Left renal cortex interstitium (tissue), 4 donors: ENCODE measurements at places on chromosomes 4 and X.
A peak's percentile ranks its signal among the peaks of the same experiment; 100 is the strongest.

DNA sequence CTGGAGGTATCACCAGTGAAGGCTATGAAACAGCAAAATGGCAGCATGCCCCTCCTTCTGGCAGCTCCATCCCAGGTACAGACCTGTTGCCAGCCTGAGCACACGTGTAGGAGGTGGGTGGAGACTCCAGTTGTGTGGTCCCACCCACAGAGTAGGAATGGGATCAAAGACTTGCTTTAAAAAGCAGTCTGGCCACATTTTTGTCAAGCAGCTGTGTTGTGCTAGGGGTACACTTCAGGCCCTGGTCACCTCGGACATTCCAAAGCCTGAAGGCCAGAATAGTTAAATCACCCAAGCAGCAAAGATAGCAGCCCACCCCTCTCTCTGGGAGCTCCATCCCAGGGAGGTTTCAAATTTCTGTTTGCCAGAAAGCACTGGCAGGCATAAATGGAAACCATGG is 20.3 kb upstream of the AMBN start:
- no peak for DNase-seq

GRCh38 chr4:11182586-11183355 is 245.9 kb downstream of the HS3ST1 start:
- DNase-seq, result no peak

- no peak for DNase-seq
These were observed 81.9 kb downstream of the HMGB2 start for GRCh38 chr4:173252024-173252935.

DNA sequence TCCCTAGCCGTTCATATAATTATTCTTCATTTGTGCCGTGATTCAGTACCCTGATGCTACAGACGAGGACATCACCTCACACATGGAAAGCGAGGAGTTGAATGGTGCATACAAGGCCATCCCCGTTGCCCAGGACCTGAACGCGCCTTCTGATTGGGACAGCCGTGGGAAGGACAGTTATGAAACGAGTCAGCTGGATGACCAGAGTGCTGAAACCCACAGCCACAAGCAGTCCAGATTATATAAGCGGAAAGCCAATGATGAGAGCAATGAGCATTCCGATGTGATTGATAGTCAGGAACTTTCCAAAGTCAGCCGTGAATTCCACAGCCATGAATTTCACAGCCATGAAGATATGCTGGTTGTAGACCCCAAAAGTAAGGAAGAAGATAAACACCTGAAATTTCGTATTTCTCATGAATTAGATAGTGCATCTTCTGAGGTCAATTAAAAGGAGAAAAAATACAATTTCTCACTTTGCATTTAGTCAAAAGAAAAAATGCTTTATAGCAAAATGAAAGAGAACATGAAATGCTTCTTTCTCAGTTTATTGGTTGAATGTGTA is 7.0 kb downstream of the SPP1 start:
- DNase-seq, result no peak

GRCh38 chrX:13688384-13688957 is 457 bp upstream of the RAB9A start:
- no peak for DNase-seq

GRCh38 chr4:153326513-153326912 is 18.0 kb upstream of the MND1 start:
- no peak for DNase-seq

DNA sequence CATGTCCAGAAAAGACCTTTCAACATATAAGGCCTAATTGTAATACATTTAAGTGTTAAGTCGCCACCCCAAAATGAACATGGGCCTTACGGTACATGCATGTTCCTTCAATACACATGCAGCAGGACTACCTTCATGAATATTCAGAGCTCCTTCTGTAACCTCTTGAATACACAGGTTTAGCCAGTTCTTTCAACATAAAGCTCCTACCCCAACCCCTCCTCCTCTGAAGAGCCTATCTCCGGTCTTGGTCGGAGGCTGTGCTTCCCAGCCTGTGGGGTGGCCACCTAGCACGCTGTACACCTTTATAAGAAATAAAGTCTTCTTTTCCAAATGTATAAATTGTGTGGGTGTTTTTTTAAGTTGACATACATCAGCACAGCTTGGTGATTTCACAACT is 28.3 kb downstream of the NPY5R start:
- no peak for DNase-seq

DNA sequence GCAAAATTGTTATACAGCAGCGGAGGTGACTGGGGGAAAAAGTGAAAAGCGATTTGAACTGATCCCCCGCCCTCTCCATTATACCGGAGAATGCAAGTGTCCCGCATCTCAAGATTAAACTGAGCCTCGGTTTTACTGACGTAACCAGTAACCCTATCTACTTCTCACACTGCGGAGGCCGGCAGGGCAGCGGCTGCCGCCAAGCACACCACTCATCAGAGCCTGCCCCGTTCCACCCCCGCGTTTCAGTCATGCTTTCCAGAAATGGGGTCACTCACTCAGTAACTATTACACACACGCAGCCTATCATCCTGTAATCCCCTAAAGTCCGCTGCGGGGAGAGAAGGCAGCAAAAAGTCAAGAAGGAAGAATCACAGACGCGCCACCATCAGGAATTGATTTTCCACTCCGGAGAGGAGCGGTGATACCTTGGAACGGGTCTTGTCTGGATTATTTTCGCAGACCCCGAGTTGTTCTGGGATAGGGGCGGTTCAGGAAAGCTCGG is 1.4 kb downstream of the RPS6KA3 start:
- DNase-seq, result peak; percentile 35

DNA sequence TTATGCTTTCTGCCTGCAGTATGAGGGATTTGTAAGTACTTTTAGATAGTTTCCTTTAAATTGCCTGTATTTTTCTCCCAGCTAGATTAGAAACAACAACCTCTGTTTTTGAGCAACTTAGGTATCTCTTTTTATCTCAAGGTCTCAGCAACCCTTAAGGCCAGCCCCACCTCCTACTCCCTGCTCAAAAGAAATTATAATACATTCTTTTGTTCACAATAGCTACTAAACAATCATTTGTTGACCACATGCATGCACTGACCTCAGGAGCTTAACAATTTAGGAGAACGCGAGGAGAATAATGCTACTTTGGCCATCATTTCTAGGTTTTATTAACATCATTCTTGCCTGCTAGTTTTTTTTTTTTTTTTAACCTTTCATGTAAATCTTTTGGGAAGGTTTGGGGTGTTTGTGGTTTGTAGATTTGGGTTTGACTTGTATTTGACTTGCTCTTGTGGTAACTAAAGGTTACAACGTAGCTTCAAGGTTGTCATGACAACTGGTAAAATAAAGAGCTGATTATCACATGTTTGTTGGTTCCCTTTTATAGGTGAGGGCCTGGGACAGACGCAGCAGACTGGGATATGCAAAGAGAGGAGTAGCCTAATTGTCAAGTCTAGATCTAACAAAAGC is 145.4 kb upstream of the PLAC1 start:
- no peak for DNase-seq

- no peak for DNase-seq
These were observed 181.7 kb upstream of the IGFBP7 start for GRCh38 chr4:57291911-57292310.
